Glutamatergic neuron (in vitro differentiated cells): ENCODE measurements at places on chromosomes 6 and 20.

- no peak for DNase-seq
Observed at GRCh38 chr6:108671790-108672189, 111.1 kb downstream of the FOXO3 start.

GRCh38 chr6:37187321-37188022 is 17.5 kb downstream of the PIM1 start:
- DNase-seq = no peak

DNA sequence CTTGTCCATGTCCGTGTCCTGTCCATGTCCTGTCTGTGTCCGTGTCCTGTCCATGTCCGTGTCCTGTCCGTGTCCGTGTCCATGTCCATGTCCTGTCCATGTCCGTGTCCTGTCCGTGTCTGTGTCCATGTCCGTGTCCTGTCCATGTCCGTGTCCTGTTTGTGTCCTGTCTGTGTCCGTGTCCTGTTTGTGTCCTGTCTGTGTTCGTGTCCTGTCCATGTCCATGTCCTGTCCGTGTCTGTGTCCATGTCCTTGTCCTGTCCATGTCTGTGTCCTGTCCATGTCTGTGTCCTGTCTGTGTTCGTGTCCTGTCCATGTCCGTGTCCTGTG is 55.0 kb upstream of the BHLHE23 start:
- DNase-seq = peak; percentile 3

- no peak for DNase-seq
Observed at GRCh38 chr20:51484141-51484815, 58.2 kb downstream of the NFATC2 start.

GRCh38 chr6:13120483-13121482 is 207.6 kb downstream of the TBC1D7 start:
- DNase-seq = no peak

- no peak for DNase-seq
Observed at GRCh38 chr20:16608277-16608650, 35.0 kb upstream of the KIF16B start.

- DNase-seq = no peak
Observed at GRCh38 chr6:147707524-147707923, 199.0 kb downstream of the SAMD5 start.
